ENCODE measurements at places on chromosomes 5 and 9.

GRCh38 chr9:125304273-125304672 lies 42.6 kb downstream of the GAPVD1 start:
- DNase-seq, result no peak

DNA sequence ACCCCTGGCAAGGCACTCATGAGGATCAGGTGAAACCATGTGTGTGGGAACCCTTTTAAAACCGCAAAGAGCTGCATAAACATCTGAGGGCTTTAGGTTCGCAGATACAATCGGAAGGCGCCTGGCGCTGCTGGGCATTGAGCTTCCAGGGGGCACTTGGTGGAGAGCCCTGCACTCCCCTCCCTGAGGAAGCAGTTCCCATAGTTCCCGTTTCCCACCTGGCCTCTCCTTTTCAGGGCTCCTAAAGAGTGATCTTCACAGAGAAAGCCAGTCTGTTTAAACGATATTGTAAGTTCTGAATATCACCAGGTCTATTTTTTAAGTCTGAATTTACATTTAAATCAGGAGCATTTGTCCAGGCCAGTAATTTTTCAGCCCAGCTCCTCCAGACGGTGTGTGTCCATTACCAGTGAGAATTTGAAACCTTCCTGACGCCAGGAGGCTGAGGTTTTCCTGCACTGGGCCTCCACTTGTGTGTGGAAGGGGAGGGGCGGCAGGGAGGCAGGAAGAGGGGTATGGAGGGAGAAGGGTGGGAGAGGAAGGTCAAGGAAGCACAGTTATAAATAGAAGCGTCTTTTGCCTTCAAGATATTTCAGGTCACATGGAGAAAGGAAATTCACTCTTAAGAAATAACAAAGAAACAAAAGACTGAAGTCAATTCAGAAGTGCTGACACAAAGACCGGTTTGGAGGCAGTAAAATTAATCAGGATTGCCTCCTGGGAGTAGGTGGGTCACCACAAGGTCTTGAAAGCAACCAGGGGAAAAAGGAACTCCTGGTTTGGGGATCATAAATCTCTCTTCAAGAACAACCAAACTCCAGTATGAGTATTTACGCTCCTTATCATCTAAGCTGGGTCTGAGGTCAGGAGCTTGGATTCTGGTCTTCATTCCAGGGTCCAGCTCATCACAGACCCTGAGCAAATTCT lies 14.3 kb upstream of the MGAT1 start:
- no peak for DNase-seq

- no peak for DNase-seq
These were observed 14.3 kb downstream of the TMEM161B start for GRCh38 chr5:88254320-88254719.

GRCh38 chr5:139215107-139215975 lies 17.2 kb upstream of the SIL1 start:
- no peak for DNase-seq

- no peak for DNase-seq
These were observed 13.1 kb downstream of the ARSB start for GRCh38 chr5:78971998-78972397.

DNA sequence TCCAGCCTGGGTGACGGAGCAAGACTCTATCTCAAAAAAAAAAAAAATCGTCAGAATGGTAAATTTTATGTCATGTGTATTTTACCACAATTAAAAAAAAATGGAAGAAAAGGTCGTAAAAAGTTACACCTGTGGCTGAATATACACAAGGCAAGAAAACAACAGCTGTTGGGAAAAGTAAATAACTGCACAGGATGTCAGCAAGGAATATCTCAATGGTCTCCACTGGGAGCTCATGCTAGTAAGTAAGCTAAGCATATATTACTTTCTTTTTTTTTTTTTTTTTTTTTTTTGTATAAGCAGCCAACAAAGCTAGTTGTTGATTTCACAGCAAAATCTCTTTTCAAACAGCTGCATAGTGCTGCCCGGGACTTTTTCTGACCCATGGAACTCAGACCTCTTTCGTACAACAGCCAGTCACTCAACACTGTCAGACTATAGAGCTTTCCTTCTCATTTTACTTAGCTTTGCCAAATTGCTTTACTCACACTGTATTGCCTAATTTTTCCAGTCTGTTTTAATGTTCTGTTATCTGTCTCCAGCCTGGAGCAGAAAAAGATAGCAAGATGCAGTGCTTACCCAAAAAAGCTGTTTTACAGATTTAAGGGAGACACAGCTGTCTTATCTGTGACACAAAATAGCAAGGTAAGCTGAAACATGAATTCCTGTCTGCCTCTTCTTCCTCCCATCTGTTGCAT lies 175.9 kb downstream of the ENC1 start:
- DNase-seq, result no peak

GRCh38 chr5:54659700-54660131 lies 142.2 kb downstream of the SNX18 start:
- no peak for DNase-seq

DNA sequence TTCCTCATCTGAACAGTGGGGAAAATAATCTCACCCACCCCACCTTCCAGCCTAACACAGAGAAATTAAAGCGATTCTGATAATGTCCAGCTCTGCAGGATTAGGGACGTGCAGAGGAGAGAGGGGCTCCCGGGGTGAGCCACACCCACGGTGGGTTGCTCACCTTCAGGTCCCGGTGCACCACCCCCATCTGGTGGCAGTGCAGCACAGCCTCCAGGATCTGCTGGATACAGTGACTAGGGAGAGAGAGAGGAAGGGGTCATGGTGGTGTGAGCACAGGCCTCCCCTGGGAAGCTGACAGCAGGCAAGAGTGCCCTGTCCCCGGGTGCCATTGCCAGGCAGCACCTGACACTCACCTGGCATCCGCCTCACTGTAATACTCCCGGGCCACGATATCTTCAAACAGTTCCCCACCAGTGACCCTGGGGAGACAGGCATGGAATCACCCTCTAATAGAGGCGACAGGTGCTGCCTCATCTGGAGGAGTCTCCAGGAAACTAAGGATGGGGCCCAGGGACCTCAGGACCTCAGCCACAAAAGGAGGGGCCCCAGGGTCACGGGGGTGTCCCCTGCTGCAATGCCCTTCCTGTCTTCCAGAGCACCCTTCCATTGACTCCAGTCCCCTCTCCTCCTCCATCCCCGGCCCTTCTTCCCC lies 33.0 kb downstream of the CAMK2A start:
- no peak for DNase-seq

GRCh38 chr5:38598994-38599617 lies 42.7 kb upstream of the LIFR start:
- DNase-seq, result no peak

DNA sequence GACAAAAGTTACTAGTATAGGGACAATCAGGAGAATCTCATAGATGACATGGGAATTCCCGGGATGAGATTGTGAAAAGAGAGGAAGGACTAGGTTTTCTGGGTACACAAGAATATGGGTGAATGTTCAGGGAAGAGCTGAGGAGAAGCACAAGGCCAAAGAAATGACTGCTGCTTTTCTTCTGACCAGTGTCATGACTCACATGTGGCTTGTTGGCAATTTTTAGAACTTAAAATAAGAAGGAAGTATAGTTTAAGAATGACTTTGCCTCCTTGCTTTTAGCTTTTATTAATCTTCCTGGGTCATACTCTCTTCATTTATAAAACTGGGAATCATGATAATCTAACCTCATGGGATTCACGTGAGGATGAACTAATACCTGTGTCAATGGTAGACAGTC lies 652.4 kb upstream of the MEF2C start:
- DNase-seq, result no peak

DNA sequence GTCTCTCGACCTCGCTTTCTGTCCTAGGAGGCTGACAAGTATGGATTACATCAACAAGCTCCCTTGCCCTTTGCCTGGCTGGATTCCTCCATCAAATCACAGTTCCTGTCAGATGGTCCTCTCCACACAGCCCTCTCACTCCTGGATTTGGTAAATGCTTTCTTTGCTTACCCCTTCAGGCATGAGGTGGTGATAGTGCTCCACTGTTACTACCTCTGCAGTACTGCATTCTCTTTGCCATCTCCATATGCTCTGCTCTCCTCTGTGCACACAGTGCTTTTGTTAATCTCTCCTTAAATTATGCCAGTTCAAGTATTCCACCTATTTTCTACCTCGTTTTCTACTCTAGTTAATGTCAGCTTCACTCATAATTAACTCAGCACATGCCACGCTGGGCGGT lies 279.2 kb downstream of the DMAC1 start:
- DNase-seq, result no peak
